ENCODE measurements at places on chromosomes 1 and 21. TPM values are rescaled to one million over a fixed set of nuclear protein-coding genes. Genes with fewer than 3 reads are reported as not detected.

FMO1 gene
- not detected for total RNA-seq

TTLL7 gene
- 0.22 TPM for total RNA-seq

TAS1R1 gene
- 1.4 TPM for total RNA-seq

SLC25A24 gene
- total RNA-seq, result 19.1 TPM

Measured in HepG2 (cell line).